ENCODE measurements at places on chromosomes 1 and 21.

GRCh38 chr1:229033480-229033879 lies 237.4 kb upstream of the RAB4A start:
- no peak for DNase-seq

DNA sequence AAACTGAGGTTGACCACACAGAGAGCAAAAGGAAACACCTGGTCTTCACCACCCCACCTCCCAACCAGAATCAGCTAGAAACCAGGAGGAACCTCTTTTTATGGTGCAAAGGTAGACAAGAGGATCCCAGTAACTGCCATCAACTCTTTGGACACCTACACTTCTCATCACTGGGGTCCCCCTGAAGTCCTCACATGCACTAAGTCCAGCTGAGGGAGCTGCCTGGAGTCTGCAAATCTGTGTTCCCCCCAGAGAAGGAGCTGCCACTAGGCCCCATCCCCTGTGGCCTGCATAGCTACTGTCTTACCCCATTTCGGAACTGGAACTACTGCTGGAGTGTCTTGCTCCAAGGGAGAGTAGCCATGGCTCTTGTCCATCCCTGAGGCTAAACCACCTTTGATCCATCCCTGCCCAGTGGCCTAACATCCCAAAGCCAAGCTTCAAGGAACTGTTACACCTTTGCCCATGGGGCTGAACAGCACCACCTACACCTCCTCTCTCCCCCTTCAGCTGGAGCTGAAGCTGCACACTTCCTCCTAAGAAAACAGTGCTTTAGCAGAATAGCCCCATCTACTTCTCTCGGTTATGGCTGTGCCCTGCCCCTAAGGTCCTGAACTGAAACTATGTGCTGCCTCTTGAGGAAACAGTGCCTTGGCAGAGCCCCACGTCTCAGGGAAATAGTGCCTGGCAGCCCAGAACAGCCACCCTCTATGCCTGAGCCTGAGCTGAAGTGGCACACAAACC lies 85.4 kb upstream of the CD53 start:
- DNase-seq, result no peak

DNA sequence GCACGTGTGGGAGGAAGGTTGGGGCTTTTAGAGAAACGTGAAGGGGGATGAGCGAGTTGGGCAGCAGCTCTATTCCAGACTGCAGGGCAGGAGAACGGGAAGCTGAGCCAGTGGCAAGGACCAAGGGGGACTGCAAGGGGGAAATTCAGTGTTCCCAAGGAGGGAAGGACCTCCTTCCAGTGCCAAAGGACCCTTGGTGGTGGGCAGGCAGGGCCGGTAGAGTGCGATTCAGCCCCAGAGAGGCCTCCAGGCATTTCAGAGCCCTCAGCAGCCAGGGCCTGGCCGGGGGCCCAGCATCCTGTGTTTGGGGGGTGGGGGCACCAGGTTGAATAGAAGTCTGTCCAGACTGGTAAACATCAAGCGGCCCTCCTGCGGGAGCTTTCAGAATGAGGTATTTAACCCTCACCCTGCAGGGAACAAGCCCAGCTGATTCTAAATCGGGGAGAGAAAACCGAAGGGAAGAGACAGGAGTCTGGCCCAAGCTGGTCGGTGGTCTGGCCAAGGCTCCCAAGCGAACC lies 2.3 kb downstream of the COL9A2 start:
- DNase-seq, result no peak

DNA sequence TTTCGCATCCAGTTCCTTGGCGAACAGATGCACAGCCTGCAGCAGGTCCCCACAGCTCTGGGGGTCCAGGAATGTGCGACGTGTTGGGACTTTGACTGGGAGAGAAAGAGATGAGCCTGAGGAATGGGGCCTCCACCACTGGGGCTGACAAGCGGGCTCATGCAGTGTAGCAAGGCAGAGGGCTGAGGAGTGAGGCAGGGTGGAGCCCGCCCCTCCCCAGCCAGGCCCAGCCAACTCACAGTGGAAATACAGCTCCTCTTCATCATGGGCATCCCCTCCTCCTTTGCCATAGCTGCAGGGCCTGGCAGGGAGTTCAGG lies 30.7 kb downstream of the CDCA8 start:
- DNase-seq, result no peak

DNA sequence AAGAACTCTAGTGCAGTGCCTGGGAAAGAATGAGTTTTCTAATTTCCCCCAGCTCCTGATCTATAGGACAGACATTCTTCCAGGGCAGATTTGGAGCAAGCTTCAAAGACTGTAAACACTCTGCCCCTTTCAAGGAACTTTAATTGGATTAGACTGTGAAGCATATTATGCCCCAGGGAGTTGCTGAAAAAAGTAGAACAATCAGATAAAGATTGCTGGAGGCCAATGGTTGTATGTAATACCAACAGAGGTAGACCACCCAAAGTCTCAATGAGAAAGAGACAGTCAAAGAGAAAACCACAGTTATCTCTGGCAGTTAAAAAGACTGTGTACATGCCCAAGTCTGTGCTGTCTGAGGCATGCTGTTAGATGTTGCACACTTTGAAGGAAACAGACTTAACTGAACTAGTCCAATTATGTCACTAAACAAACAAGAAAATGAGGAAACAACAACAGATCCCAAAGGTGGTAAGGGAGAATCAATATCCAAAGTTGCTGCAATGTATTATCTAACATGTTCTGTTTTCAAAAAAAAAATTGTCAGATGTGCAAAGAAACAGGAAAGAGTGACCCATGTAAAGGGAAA lies 24.4 kb downstream of the C4BPA start:
- no peak for DNase-seq

- DNase-seq, result peak; percentile 10
Measured at GRCh38 chr1:171841931-171842761, 848 bp downstream of the DNM3 start.

DNA sequence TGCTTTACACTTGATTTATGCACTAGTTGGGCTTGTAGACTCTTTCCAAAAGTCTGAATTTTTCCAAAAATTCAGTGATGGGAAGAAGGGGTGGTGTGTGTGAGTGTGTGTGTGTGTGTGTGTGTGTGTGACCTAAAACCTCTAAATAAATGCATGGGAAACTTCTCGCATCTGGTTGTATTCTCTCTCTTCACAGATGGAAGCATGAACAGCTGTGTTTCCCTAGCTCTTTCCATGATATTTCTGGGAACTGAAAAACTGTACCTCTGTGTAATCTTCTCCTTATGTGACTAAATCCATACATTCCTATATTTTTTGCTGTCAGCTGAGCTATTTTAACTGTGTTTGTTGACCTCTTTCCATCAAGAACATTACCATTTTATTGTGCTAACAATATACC lies 26.2 kb upstream of the CYYR1 start:
- DNase-seq, result no peak

- DNase-seq, result no peak
Measured at GRCh38 chr1:109770331-109771095, 6.8 kb upstream of the EPS8L3 start.

GRCh38 chr1:42141978-42142377 lies 11.2 kb upstream of the GUCA2B start:
- no peak for DNase-seq

- no peak for DNase-seq
Measured at GRCh38 chr1:78049396-78049795, 3.6 kb downstream of the GIPC2 start.

DNA sequence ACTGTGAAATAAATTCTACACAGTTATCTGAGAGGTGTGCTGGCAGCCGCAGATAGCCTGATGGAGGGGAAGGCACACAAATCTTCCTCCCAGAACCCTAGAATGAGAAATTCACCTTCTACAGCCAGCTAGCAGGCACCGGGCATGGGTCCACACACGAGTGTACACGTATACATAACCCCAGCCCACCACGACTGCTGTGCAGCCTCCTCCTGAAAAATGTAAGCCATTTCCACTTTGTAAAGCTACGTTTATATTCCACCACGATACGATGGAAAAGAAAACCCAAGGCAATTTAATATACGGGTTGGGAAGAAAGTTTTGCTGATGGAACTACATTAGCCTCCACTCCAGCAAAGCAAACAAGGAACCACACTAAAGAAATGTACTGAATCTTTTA lies 1.8 kb downstream of the BTG3 start:
- no peak for DNase-seq

DNA sequence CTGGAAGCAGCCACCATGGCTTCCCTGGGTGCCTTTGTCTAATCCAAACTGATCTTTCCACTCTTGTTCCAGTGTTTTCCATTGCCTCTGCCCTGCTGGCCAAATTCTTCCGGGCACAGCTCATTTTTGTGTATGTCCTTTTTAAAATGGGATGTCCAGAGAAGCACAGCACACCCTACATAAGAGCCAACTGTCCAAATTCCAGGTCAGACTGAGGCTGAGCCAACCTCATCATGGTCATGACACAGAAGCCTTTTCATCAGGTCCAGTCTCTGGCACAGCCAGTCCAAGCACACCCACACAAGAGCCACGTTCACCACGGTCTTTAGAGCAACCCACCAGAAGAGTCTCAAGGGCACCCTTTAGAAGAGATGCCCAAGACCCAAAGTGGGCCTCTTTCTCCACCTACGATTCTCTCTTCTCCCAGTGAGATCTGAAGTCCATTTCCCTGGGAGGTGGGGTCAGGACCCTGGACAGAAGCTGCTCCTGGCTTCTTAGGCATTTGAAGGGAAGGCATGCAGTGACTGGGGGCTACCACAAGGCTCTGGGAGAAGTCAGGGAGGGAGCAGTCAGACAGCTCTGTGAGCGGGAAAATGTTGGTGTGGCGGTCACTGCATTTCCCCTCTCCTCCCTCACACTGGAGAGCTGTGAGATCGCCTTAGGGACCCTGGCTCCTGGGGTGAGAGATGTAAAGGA lies 53.2 kb downstream of the SYT2 start:
- peak; percentile 55 for DNase-seq

GRCh38 chr1:116299248-116299647 lies 73.8 kb upstream of the ATP1A1 start:
- no peak for DNase-seq

GRCh38 chr1:31591425-31592093 lies 15.2 kb downstream of the TINAGL1 start:
- no peak for DNase-seq

GRCh38 chr21:35206141-35207125 lies 157.3 kb upstream of the RUNX1 start:
- no peak for DNase-seq

GRCh38 chr1:89023026-89023425 lies 360 bp upstream of the GBP3 start:
- no peak for DNase-seq

All from cerebellar nuclear complex (tissue), 1 donor.